ENCODE measurements at places on chromosomes 16 and 17. TPM values are rescaled to one million over a fixed set of nuclear protein-coding genes. Genes with fewer than 3 reads are reported as not detected.

- DNase-seq: no peak
Measured at GRCh38 chr16:22421136-22421535, 46.7 kb upstream of the CDR2 start.

- DNase-seq: no peak
Measured at GRCh38 chr17:2723505-2723996, 12.0 kb upstream of the CLUH start.

GRCh38 chr16:58614212-58614611 lies 15.4 kb downstream of the CNOT1 start:
- DNase-seq: no peak

TP53TG3B gene
- total RNA-seq: not detected

GRCh38 chr17:48769009-48769675 lies 40.6 kb upstream of the HOXB13 start:
- DNase-seq: no peak

- no peak for DNase-seq
Measured at GRCh38 chr16:64900019-64900418, 221.8 kb downstream of the CDH11 start.

GRCh38 chr17:29760279-29761039 lies 137.7 kb upstream of the CORO6 start:
- peak; percentile 45 for DNase-seq

DNA sequence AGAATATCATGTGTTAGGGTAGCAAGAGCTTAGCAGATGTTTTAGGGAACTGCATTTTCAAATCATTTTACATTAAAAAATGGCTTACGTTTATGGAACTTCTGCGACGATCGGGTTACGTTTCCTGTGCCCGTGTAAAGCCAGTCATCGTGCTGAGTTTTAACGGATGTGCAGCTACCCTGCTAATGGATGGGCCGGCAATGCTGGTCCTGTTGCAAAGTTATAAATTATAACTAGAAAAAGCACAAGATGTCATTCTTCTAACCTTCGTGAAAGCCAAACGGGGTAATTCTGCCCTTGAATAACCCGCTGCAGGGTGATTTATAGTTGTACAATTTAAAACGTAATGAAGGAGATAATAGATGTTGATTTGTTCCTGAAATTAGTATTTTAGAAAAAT lies 339.2 kb downstream of the WWOX start:
- no peak for DNase-seq

CLUH gene
- total RNA-seq: 45.8 TPM

DNA sequence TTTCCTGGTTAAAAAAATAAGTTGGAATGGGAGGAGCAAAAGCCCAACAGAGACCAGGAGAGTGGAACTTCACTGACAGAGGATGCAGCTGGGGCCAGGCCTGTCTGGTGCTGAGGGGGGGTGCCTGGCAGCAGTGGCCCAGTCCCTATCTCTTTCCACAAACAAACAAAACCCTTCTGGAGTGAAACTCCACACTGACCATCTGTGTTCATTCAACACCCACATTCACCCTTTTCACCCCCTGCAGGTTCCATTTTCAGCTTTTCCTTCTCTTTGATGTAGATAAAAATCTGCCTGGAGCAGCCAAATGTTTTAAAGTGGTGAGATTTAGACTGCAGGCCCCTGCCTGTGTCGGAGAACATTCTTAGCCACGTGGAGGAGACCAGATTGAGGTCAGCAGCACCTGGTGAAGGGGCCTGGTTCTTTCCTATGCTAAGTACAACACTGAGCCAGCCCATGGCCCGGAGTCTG lies 161.4 kb upstream of the CDH11 start:
- no peak for DNase-seq

- no peak for DNase-seq
Measured at GRCh38 chr17:73910206-73910605, 266.0 kb upstream of the SDK2 start.

DNA sequence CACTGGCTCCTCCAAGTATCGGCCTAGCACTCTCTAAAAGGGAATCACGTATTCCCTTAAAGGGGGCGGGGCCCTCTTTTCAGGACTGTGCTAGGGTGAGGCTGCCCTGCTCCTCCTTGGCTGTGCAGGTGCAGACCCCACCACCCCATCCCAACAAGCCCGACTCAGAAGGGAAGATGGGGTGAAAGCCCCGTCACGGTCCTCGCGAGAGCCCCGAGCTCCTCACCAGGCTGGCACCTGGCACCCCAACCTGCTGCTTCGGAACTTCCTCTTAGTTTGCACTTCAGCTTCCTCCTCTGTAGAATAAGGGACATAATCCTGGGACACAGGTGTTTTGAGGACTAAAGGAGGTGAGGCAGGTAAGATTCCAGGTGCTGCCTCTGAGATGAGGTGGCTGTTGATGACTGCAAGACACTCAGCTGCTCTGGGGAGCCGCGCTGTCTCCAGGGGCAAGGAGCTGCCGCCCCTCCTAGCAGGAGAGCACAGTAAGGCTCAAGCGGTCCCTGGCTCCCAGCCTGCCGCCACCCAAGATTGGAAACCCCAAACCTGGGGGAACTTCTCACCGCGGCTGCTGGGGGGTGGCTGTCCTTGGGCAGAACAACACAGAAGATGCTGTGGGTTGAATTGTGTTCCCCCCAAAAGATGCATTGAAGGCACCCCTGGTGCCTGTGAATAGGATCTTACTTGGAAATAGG lies 88.8 kb downstream of the MGAT5B start:
- DNase-seq: no peak

DNA sequence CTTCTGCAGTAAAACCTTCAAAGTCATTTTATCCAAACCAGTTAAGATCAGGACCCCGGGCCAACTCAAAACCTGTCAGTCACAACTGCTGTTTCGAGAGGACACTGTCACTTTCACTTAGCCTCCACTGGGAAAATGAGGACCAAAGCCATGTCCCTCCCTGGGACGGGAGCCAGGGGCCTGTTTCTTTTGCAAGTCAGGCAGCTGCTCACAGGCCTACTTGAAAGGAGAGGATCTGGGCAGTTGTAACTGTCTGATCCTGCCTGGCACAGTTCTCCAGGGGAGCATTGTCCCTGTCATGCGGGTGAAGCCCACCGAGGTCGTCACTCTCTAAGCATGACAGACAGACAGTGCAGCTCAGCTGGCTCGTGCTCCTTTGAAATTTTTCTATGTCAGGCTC lies 276.2 kb downstream of the NPIPA8 start:
- no peak for DNase-seq

ABCA3 gene
- 8.1 TPM for total RNA-seq

DNA sequence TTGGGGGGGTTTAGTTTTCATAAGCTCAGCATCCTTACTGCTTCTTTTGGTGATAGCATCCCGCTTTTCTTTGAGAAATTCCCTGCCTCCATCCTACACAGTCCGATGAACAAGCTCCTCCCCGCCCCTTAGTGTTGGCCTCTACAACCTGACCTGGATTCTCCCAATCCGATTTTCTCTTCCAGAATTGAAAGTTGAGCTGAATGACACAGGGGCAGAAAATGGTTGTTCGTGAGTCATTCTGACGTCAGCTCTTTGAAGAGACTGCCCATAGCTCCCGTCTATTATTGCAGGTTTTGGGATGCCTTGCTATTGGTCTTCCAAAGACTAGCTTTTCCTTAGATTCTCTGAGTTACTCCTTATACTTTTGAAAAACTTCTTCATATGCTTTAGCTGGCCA lies 279.7 kb downstream of the SLC39A11 start:
- no peak for DNase-seq

SLC6A4 gene
- total RNA-seq: not detected

GRCh38 chr17:10716218-10716617 lies 13.6 kb downstream of the TMEM220 start:
- DNase-seq: no peak

- no peak for DNase-seq
Measured at GRCh38 chr17:39171933-39172332, 6.0 kb upstream of the ARL5C start.

DNA sequence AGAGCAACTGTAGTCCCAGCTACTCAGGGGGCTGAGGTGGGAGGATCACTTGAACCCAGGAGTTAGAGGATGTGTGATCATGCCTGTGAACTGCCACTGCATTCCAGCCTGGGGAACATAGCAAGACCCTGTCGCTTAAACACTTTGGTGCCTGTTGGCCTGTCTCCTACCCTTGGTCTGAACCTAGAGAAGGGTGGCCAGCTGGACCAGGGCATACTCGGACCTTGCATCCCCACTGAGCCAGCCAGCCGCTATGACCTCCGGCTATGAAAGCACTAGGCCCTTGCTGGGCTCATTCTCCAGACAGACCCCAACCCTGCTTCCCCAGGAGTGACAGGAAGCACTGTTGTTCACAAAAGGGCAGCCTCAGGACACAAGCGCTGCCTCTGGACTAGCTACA lies 4.6 kb downstream of the IFT20 start:
- DNase-seq: no peak

C17orf78 gene
- total RNA-seq: not detected

KDM6B gene
- total RNA-seq: 147 TPM

DNA sequence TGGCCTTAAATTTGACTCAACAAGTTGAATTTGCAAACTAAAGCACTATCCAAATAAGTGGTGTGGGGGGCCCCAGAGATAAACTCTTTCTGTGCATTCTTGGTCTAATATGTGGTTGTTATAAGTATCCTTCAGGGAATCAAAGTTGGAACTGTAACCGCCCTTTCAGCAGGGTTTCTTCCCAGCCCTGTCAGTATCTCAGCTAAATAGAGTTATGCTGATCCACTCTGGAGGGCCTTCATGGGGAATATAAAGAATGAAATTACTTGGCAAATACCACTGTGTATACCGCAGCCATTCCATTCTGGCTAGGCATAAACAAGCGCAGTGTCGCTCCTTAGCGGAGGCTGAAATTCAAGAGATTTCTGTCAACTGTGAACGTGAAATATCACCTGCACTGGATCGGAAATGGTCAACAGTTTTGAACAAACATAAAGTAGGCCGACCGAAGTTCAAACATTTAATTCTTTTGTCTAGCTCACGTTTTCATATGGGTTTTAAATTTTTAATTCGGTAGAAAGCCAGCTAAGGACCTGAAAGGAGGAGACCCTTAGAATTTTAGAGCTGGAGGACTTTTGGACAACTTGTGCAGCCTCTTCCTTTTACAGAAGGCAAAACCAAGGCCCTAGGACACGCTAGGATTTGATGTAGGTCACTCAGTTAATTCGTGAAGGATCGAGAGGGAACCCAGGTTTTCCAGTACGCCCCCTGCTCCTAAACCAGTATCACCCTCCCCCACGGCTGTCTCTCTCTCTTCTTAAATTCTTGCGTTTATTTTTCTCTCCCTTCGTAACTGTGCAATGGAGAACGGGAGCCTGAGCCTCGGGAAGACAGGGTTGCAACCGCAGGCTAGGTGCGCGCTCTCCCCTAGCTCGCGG lies 74.7 kb downstream of the CHD9 start:
- DNase-seq: no peak

WFIKKN1 gene
- total RNA-seq: 0.34 TPM

SLC35G6 gene
- total RNA-seq: not detected

ITGAD gene
- not detected for total RNA-seq

- DNase-seq: no peak
Measured at GRCh38 chr16:80982646-80983045, 24.0 kb downstream of the CMC2 start.

DNA sequence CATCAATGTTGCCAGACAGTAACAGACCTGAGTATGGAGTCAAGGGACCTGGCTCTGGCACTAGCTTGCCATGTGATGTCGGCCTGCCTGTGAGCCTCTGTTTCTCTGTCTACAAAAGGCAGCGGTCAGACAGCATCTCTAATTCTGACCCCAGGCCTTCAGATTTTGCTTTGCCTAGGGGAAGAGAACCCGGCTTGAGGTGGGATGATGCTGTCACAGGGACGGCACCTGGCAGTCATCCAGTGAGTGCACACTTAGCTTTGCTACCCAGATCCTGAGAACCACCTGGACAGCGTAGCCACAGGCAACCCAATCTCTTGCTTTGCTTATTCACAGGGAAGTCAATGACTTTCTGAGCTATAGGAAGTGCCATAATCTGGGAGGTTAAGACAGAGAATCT lies 135.2 kb upstream of the SALL1 start:
- no peak for DNase-seq

DNA sequence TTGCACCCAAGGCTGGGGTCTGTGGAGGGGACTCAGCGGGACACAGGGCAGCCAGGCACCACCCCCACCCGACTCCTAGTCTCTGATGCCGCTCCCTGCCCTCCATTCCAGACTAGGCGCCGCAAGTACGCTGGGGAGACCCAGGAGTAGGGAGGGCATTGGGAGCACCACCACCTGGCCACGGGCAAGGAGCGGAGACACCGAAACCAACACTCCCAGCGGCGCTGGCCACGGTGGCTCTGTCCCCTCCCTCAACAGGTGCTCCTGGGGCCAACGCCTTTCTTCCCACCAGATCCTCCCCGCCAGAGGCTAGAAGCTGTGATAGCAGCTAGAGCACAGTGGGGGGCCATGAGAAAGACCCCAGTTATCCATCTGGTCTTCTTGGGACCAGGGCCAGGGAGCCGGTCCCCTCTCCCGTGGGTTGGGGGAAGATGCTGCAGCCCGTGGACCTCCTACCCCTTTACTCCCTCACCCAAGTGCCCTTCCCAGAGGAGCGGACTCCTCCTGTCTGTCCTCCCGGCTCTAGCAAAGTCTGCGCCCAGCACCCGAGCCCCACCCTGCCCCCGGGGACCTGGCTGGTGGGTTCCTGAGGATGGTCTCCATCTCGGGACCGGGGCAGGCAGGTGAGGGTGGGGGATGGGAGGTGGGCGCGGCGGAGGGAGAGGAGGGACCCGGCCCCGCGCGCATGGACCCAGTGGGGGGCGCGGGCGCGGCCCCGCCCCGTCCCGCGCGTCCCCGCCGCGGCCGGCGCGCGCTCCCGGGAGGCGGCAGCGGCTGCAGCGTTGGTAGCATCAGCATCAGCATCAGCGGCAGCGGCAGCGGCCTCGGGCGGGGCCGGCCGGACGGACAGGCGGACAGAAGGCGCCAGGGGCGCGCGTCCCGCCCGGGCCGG lies at the start of gene SYNGR3:
Gene SYNGR3, plus strand, starts transcription at position 762 of the 892 bp plus-strand sequence. CDS start 133 bp downstream, outside the sequence.
- DNase-seq: no peak

- no peak for DNase-seq
Measured at GRCh38 chr17:40499551-40500189, 1.8 kb downstream of the TNS4 start.

- DNase-seq: no peak
Measured at GRCh38 chr16:73553941-73554660, 506.2 kb upstream of the ZFHX3 start.

ZKSCAN2 gene
- 7.0 TPM for total RNA-seq
